Stimulated activated CD4-positive, alpha-beta T cell treated with anti-CD3 and anti-CD28 coated beads, Interleukin-1b, Interleukin-23, amount 100 ng/mL, for 24 hours (primary cell): ENCODE measurements at places on chromosomes 7 and 10.

DNA sequence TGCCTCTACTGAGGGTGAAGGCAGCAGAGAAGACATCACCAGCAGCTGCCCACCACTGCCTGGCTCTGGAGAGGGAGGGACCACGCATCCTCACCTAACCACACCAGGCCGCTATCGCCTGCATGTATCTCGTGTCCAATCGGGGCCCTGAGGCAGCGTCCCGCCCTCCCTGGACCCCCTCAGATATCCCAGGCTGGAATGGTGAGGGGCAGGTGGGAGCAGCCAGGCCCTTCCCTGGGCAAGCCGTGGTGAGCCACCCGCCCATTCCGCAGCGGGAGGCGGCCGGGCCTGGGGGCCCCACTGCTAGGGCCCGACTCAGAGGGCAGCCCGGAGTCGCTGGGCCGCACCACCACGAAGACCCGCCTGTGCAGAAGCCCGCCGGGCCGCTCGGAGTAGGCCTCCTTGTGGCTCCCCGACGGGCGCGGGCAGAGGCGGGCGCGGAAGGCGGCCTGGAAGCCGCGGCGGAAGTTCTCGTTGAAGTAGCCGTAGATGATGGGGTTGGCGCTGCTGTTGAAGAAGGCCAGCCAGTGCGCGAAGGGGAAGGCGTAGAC is 21.6 kb upstream of the PPA1 start:
- no peak for DNase-seq

- no peak for DNase-seq
Observed at GRCh38 chr10:113038183-113038582, 88.1 kb downstream of the TCF7L2 start.

DNA sequence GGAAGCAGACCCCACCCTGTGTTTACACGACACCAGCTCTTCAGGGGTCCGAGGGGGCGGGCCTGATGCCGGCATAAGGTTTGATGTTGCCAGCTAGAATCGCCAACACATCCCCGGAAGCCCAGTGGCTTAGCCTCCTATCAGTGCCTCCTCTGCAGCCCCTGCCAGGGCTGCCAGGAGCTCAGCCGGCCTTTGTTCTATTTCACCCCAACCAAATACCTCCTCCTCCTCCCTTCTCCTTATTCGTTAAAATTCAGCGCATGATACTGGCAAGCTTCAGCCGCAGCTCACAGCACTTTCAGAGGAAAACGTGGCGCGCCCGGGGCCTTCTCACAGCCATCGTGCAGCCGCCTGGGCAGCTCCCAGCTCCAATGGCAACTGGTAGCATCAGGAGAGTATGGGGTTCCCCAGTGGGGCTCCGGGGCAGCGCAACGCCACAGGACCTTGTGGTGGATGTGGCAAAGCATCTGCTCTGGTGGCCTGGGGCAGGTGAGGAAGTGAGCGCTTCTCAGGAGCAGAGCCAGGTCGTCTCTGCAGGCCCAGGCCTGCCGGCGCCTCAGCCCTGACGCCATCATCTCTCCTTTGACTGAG is 176.4 kb upstream of the RHEB start:
- DNase-seq = no peak

GRCh38 chr7:77910124-77910523 is 111.6 kb downstream of the PHTF2 start:
- no peak for DNase-seq

GRCh38 chr7:124205526-124205925 is 172.7 kb upstream of the TMEM229A start:
- DNase-seq = no peak
